ENCODE measurements at places on chromosomes 16 and 17. TPM values are rescaled to one million over a fixed set of nuclear protein-coding genes. Genes with fewer than 3 reads are reported as not detected.

Gene GRAP
- total RNA-seq = 0.28 TPM

Gene AURKB
- 159 TPM for total RNA-seq

Gene NKIRAS2
- total RNA-seq = 47.8 TPM

Gene CLDN6
- 0.74 TPM for total RNA-seq

Gene SEPTIN1
- total RNA-seq = 1.9 TPM

Gene HNF1B
- 27.4 TPM for total RNA-seq

Gene CLEC10A
- not detected for total RNA-seq

Gene MSLN
- 3.1 TPM for total RNA-seq

Gene HBQ1
- total RNA-seq = 6.9 TPM

Gene JPH3
- total RNA-seq = 1.4 TPM
